ENCODE measurements at places on chromosomes 1 and 21.

- no peak for DNase-seq
Measured at GRCh38 chr1:61157468-61157987, 75.2 kb downstream of the NFIA start.

DNA sequence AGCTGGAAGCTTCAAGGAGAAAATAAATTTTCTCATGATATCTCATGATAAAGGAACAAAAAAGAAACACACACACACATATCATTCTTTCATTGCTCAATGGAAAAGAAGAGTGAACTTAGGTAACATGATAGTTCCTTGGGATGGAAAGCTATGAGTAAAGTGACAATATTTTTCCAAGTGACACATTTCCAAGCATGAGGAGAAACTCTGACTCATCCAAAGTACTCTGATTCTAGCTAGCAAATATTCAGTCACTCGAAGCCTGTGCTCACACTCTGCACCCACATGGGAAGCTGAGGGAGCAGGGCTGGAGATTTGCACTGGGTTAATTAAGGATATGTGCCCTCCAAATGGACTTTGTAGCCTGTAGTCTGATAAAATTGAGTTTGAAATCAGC, 222.4 kb downstream of the LRRC40 start:
- no peak for DNase-seq

GRCh38 chr1:25435397-25436108, 4.9 kb downstream of the MACO1 start:
- no peak for DNase-seq

DNA sequence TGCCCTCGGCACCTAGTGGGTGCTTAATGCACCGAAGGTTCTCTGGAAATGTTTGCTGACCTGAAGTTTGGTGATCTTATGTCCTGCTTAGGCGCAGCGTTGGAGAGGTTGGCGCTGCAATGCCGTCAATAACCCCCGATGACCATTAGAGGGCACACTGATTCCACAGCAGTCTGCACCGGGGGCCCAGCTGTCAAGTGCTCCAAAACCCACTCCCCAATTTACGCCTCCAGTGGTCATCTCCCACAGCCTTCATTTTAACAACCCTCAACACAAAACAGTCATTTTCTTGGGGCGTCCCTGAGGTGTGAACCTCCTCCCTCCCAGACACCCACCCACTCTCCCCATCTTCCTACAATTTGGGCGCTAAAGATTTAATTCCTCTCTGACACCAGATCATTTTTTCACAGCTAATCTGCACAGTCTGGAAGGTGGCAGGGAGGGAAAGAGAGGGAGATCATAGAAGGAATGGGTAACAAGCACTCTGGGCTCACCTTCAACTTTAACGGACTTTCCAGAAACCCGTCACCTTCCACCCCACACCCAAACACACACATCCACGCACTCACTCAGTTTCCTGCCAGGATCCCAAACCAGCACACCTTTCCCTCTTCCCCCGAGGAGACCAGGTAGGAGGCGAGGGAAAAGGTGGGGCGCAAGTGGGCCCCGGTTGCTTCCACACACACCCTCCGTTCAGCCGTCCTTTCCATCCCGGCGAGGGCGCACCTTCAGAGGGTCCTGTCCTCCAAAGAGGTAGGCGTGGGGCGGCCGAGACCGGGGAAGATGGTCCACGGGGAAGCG, 570 bp upstream of the NPR1 start:
- peak; percentile 39 for DNase-seq

DNA sequence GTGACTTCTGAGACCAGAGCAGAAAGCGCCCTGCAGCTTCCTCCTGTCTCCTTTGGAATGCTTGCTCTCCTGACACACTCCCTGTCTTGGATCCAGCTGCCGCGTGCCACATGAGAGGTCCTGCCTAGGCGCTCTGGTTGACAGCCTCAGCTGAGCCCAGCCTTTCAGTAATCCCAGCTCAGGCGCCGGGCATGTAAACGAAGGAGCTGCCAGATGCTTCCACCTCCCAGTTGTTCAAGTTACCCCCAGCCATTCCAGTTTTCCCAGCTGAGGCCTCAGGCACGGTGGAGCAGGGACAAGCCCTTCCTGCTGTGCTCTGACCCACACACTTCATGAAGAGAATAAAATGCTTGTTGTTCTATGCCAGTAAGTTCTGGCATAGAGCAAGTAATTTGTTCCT, 14.3 kb upstream of the CD34 start:
- DNase-seq: no peak

DNA sequence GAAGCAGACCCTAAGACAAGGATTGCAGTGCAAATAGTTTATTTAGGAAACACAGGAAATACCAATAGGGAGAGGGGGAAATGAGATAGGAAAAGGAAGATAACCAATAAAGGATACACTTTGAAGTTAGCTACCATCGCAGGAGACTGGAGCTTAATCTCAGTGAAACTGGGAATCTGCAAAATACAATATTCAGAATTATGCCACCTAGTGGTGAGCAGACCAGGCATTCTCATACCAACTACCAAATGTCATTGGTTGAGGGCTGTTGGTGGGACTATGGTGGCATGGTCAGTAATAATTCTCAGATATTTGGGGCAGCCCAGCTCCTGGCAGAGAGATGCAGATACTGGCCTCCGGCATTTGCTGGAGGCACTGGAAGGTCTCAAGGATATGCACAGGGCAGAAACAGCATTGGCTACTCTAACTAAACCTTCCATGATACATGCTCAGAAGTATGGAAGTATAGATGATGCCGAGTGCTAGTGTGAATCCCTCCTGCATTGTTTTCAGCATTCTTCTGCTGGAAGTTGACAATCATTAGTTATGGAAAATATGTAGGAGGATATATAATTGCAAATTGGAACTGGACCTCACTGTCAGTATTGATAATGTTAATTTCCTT, 11.8 kb upstream of the ZFP69B start:
- DNase-seq: no peak

DNA sequence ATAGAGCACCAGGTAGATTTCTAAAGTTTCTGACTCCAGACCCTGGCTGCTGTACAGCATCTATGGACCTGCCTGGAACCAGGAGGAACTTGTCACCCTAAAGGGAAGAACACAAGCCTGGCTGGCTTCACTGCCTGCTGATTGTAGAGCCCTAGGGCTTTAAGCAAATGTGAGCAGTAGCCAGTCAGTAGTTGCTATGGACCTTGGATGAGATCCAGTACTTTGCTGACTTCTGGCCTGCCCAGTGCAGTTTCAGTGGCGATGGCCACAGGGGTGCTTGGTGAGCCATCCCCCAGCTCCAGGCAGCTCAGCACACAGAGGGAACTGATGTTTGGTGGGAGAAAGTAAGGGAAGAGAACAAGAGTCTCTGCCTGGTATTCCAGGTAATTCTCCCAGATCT, 68.4 kb downstream of the ATP6V1G3 start:
- no peak for DNase-seq

- no peak for DNase-seq
Measured at GRCh38 chr1:161013131-161013487, 7.8 kb downstream of the F11R start.

DNA sequence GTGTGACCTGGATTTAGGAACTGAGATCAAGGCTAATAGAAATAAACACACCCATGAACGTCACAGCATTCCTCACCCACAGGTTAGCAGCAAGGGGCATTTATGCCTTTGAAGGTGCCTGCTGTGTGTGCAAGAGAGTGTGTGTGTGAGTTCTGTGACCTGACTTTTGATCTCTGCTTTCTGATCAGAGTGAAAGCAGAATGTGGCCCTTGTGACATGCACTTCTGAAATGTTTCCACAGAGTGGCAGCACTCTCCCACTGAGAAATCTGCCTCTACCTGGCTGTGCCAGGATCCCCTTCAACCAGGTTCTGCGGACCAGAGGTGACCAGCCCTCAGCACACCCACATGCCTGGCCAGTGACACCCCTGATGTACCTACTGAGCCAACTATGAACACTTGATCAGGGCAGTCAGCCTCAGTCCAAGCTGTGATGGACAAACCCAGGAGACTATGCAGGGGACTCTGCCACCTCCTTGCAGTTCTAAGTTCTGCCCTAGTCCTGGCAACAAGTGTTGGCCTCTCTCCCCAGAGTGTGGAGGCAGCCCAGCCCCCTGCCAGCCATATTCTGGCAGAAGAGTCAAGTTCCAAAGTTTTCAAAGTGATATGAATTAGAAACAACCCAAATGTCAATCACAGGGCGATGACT, 41.0 kb downstream of the RXRG start:
- DNase-seq: peak; percentile 12

DNA sequence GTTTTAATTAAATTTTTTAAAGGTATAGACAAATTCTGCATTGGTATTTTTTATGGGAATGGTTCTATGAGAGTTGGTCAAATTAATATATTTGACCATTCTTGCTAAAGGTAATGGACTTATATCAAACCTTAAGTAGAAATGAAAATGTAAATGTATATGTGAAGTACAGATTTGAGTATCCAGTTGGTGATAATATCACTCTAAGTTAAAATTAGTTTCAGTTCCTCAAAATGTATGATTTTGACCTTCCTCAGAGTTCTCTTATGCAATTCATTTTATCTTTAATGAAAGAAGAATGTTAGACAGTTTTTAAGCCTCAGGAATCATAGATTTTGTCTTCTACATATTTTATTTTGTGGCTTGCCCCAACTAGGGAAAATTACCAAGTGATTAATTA, 1291.5 kb upstream of the B3GALT2 start:
- DNase-seq: no peak

DNA sequence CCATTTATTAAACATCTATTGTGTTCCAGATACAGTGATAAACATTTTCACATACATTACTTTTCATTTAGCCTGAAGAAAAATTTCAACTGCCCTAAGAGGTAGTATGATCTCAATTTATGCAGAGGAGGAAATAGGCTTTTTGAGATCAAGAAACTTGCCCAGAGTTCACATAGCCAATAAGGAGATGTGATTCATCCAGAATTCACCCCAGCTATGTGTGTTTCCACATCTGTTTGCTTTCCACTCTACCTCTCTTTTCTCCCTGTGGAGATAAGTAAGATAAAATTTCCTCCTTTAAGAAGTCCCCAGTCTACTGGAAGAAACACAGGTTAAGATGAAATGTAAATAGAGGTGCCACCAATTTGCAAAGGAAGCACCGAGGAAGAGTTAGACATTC, 199.7 kb upstream of the C8B start:
- DNase-seq: no peak

DNA sequence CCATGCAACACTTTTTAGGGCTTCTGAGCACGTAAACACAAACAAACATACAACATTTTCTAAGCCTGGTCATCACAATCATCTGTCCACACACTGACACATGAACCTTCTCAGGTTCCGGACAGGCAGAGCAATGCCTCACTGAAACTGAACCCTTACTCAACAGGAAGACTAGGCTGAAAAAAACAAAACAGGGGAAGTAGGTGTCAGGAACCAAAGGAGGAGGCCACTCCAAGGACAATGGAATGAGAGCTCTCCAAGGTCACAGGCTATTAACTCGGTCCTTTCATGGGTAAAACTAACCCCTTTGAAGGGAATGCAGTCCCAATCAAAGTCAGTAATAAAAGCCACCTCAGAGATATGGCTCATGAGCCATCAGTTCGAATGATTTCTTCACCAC, 76.6 kb downstream of the FAM78B start:
- DNase-seq: no peak

GRCh38 chr1:1059494-1060280, 14.4 kb downstream of the RNF223 start:
- peak; percentile 55 for DNase-seq

GRCh38 chr1:145702826-145703225, 4.3 kb downstream of the PDZK1 start:
- DNase-seq: no peak

DNA sequence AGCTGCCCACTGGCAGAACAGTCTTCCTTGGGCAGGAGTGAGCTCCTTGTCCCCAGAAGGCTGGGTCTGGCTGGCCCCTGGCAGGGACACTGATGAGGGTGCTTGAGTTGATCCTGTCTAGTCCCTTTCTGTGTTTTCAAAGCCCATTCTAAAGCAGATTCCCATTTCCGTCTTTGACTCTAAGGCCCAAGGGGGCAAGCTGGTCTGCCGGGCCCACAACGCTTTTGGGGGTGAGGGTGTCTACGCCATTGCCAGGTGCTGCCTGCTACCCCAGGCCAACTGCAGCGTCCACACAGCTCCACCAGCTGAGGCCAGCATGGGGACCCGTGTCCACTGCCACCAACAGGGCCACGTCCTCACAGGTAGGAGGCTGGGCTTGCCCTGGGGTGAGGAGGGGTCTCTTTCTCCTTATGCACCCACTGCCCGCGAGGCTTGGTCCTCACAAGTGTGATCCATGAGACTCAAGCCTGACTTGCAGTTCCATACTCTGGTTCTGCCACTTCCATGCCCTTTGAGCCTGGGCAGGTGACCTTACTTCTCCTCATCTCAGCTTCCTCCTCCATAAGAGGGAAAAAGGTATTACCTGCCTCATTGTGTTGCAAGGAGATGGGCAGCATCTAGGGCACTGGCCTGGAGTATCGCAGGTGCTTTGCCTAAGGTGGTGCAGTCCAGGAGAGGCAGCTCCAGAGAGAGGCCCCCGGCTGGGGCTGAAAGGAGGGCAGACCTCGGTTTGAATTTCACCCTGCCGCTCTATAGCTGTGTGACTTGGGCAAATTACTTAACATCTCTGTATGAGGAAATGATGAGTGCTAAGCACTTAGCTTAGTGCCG, 20.2 kb downstream of the PCSK9 start:
- DNase-seq: no peak

- no peak for DNase-seq
Measured at GRCh38 chr1:191419842-191420241, 738.4 kb upstream of the RGS18 start.

- DNase-seq: no peak
Measured at GRCh38 chr1:48677306-48678287, 99.1 kb downstream of the BEND5 start.
